ENCODE measurements at places on chromosomes 6 and 20.

DNA sequence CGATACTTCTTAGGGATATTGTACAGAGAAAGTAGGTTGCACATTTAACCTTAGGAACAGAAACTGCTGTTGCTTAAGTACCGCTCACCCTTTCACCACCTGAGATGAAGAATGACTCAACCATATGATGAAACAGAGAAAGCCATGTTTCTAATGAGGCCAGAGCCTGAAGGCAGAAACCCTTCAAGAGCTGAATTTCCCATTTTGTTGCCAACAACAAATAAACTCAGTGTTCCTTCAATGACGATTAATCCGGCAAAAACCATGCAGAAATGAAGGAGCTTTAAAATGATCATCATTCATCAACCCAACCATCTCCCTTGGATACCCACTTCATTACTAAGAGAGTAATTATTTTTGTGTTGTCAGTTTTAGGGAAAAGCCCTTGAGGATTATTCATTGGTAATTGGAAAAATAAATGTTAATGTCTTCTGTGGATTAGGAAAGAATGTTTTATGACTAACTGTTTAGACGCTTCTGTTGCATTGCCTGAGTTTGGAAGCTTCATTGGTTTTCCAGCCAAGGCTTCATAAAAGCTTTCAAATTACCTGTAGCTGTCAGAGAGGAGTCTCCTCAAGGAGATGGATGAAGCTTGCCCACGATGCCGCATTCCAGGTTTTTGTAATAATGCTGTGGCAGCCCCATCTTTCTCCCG, 112.1 kb upstream of the IYD start:
- DNase-seq = no peak

DNA sequence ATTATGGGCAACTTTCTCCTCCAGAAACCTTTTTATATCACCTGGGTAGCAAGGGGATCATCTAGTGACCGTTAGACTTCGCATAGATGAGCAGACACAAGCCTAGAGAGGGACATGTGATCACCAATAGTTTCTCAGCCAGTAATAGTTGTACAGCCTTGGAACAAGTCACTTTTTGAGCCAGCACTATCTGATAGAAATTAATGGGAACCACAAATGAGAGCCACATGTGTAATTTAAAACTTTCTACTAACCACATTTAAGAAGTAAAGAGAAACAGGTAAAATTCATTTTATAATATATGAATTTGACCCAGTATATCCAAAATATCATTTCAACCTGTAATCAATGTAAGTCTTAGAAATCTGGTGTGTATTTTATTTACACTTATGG, 592 bp upstream of the CTNNBL1 start:
- DNase-seq = no peak

- DNase-seq = no peak
Measured at GRCh38 chr20:19113343-19113930, 99.0 kb upstream of the SLC24A3 start.

DNA sequence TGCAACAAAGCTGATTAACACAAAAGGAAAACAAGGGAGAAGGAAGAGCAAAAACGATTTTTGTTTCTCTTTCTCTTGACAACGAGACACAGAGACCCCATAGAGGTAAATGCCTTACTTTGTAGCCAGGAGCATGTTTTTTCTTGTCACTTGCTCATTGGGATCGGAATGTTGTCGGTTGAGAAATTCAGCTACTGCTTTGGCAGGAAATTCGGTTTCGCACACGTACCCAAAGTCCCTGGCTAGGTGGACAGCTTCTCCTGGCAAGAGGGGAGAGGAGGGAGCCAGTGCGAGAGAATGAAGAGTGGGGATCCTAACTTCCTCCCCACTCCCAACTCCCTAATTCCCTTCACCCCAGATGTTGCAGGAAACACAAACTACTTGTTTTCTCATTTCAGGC, 14.5 kb downstream of the TFAP2A start:
- no peak for DNase-seq

- DNase-seq = no peak
Measured at GRCh38 chr6:159065759-159066329, 21.1 kb upstream of the TAGAP start.

DNA sequence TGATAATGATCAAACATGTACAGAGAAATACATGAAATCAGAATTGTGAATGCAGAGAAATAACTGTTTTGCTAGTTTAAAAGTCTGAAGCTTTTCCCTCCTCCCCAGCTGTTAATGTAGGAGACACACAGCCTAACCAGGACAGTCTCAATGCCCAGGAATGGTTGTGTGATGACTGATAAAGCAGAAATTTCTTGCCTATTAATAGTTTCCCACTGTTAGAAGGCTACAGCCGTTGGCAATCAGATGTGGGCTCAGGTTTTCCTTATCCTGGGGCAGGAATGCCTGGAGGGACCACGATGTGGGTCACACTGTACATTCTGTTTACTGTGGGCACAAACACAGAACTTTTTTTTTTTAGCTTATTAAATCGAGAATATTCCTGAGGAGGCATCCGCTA, 1.9 kb downstream of the PPP1R3D start:
- no peak for DNase-seq

DNA sequence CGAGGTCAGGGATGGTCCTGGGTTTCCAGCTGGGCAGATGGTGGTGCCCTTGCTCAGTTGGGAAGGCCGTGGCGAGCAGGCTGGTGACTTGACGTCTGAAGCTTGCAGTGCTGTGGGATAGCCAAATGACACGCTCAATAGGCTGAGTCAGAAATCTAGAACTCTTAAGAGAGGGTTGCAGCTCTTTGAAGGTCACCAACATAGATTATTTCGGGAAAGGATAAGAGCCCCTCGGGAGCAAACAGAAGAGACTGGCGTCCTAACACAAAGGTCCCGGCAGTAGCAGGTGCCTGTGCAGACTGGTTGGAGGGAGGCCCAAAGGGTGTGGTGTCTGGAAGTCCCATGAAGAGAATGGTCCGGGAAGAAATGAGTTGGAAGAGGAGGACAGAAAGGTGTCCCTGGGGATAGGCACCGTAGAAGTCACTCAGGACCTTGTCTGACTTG, 18.4 kb downstream of the PKIG start:
- DNase-seq = no peak

DNA sequence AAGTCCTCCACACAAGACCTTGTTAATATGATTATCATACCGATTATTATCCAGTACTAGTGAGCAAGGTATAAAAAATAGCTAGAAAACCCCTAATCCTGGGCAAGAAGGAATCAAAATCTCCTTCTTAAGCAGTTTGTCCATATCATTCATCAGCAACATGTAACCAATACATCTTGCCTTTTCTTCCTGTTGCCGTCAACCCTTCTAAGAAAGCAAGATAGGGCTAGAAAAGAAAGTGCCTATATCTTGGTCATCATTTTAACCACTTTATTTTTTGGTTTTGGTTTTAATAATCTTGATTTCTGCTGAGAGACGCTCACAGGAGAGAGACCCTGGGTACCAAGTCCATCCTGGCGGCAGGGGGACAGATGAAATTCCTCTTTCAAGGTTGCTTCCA, 27.2 kb upstream of the PREX1 start:
- no peak for DNase-seq

DNA sequence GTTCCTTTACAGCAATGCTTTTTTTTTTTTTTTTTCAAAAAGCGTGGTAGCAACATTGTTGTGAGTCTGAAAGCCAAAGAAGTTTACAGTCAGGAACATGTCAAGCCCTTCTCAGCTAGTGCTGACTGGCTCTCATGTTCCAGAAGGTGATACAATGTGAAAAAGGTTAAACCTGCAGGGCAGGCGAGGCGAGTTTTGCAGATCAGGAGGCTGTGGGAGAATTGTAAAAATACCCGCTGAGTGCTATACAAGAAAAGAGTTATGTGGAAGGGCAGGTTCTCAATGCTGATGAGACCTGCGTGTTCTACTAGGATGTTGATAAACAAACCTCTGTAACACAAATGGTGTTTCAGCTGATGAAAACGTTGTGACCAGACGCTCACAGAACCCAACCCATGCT, 30.9 kb upstream of the RPP40 start:
- DNase-seq = no peak

DNA sequence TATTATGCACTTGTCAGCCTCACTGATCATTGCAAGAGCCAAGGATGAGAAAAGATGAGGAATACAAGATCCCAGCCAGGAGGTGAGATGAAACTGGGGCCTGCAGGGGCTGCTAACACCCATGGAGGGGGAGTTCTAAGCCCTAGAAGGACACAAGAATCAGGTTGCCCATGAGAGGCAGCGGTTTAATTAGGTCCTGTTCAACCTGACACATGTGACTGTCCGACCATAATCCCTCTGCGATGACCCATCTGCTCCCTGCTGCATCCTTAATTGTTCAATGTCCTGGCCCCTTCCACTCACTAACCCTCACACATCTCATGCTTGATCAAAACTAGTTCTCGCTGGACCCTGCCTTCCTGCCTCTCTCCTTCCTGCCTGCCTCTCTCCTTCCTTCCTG, 52.2 kb upstream of the NNAT start:
- no peak for DNase-seq

DNA sequence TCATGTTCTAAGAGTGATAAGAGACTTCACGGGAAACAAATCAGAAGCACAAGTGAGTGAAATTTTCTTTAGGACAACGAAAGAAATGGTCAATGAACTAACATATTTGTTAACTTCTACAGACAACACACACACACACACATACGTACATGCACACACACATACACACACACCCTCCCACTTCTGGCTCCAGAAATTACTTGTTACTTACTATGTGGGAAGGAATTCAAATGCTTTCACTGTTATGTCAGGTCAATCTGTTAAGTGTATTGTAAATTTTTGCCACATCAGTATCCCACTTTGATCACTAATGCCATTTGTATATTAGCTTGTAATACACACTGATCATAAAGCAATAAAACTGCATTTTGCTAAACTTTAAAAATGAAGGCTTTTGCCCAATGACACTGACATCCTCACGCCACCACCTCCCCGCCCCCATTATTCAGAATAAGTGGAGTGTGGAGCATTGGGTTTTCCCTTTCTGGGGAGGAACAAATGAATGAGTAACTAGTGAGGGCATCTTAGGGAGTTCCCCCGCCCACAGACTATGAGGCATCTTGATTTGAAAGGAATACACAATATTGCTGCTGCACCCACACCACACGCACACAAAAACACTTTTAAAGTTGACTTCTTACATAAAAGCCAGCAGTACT, 76.2 kb downstream of the ATXN1 start:
- no peak for DNase-seq

DNA sequence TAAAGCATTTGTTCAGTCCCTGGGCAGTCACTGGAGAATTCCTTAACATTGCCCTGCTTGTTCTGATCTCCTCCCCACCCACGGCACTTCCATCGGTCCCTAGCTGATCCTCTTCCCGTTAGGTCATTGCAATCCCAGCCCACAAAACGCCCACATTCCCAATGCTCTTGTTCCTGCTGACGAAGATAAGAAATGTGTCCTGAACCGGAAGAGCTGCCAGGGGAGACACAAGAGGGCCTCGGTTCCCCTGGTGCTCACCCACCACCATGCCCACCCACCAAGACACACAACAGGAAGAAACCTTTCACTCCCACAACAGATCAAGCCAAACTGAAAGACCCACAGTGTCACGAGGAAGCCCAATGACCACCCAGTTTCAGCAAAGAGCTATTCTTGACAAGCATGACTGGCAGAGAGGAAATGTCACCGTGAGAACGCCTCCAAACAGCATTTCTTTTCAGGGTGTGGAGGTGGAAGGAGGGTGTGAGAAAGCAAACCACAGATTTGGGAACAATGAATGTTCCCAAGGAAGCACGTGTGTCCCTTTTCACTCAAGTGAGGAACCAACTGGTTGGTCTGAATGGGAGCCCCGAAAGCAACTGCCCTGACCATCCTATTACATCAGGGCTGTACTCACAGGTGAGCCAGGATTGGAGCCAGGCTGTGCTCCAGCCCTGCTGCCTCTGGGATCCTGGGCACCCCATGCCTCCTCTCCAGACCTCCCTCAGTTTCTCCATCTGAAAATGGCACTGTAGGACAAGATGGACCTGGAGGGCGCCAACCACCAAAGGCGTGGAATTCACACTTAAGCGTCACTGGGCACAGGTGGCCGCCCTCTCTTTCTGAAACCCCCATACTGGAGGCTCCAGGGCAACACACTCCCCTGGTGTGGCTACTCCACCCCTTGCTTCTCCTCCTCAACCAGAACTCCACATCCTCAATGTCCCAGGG, 97.5 kb downstream of the ZMYND8 start:
- no peak for DNase-seq

DNA sequence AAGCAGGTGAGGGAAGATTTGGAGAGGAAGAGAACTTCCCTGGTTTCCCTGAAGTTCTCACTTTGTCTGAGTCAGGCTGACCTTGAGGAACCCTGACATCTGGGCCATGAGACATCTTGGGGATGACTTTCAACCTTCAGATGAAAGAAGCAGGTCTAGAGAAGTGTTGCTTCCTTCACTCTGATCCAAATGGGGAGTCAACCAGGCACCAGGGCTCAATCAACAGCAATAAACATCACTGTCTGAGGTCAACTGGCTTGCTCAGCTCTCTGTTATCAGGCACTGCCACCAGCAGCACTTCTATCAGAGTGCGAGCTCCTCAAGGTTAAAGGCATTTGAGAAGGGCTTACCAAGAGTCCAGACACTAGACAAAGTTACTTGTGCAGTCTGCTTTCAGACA, 6.3 kb downstream of the ACOT8 start:
- no peak for DNase-seq

DNA sequence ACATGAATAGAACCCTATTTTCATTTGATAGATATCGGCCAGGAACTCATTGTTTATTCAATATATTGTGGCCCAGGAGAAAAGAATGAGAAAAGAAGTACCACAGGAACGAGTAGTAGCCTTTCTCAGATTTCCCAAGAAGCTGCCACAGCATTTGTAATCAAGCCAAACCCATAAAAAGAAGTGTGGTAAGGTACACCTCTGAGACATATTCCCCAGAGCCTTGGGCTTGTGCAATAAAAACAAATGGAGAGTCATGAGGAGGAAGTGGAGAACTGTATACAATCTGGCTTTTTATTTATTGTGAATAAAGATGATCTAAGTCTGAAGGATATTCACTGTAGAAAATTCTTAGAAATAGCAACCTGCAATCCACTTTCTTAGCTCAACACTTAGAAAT, 36.7 kb downstream of the KIF6 start:
- DNase-seq = no peak
